GM18507 (cell line): ENCODE measurements at places on chromosomes 5 and 9.

- DNase-seq: no peak
These were observed 289.5 kb upstream of the IL12B start for GRCh38 chr5:159619826-159620225.

DNA sequence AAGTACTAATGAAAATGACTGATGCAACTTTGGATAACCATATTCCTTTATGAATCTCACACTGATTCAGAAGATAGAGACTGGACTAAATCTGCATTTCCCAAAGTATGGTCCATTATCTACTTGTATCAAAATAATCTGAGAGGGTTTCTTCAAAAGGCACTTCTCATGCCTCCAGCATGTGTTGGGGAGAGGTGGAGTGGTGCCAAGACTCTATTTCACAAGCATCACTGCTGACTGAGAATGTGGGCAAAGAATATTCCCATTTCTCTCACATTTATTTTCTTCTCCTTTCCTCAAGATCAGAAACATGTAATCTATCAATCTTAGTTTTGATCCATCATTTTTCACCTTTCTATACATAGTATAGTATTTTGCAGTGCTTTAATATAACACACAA lies 135.4 kb downstream of the GABRB2 start:
- DNase-seq: no peak

DNA sequence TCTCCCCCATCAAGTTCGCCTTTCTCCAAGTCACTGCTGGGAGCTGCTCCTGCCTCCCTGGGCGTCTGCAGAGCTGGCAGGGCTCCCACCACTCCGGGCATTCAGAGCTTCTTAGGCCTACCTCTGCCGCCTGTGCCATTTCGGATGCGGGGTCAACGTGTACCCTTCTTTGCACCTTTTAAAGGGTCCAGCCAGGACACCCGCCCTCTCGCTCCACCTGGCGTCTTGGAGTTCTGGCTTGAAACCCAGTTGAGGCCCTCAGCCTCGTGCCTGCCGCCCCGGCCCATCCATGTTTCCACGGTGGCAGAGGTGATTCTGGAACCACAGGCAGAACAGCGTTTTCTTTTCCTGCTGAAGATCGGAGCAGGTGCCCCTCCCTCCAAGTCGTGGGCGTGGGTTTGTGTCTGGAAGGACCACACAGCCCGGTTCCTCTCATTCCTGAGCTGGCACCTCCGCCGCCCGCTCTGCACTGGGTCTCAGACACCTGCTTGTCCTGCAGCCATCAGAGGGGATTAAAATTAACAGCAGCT lies 32.9 kb downstream of the NDUFS6 start:
- DNase-seq: no peak

DNA sequence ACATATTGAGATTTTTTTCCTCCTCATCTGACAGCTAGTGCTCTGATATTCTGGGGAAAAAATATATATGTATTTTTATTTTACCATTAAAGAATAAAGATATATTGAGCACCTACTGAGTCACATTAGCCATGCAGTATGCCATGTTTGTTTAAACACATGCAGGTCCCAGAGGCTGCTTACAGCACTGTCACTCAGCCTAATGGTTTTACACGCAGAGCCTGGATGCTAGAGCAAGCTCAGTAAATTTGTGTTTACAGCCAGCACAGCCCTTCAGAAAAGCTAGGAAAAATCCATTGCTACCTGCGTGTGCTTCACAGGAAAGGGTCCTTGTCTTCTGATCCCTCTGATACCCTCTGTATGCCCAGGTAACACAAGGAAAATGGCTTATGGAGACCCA lies 146.2 kb downstream of the SEMA6A start:
- no peak for DNase-seq

- DNase-seq: no peak
These were observed 71.9 kb upstream of the RANBP3L start for GRCh38 chr5:36373527-36374086.

DNA sequence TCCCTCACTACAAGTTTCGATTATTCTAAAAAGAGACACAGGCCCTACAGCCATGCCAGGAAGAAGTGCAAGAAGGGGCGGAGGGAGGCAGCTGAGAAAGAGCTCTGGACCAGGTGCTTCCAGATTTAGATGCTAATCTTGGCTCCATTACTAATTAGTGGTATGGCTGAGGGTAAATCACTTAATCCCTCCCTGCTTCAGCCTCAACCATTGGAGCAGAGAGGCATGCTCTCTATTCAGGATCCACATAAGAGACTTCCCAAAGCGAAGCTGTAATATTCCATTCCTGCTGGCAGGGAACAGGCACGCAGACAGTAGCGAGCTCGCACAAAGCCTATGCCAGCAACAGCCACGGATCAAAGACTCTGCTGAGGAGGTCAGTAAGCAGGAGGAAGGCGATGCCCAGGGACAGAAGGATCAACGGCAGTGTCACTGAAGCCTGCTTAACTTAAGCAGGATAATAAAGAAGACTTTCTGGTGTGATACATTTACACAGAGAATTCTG lies 24.2 kb downstream of the LIFR start:
- no peak for DNase-seq

DNA sequence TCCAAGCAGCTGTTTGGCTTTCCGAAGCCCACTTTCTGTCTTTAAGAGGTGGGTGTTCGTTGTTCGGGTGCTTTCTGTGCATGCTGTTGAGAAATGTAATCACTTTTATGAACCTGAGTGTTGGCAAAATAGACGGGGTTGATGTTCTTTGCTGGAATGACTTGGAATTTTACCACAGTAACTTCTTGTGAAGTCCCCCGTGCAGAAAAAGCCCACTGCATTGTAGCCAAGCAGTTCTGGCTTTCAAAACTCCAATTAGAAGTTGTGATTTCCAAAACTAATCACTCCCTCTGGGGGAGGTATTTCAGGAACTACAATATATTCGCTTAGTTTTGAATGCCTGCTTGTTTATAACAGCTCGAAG lies 111.1 kb downstream of the PAM start:
- DNase-seq: no peak

DNA sequence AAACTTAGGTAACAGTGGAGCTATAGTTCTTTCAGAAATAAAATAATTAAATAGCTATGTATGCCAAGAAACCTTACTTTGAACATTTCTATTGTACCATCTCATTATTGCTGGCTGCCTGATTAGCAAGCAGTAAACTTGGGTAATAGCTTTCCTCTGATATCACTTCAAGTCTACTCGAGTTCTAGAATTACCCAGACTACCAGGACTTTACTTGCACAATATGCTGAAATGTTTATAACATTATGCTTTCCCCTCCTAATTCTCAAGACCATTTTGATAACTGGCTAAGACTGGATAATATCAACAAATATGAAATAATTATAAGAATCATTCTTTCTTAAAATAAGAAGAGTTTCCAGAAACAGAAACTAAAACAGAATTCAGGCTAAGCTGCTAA lies 512.6 kb downstream of the RAB3C start:
- no peak for DNase-seq

DNA sequence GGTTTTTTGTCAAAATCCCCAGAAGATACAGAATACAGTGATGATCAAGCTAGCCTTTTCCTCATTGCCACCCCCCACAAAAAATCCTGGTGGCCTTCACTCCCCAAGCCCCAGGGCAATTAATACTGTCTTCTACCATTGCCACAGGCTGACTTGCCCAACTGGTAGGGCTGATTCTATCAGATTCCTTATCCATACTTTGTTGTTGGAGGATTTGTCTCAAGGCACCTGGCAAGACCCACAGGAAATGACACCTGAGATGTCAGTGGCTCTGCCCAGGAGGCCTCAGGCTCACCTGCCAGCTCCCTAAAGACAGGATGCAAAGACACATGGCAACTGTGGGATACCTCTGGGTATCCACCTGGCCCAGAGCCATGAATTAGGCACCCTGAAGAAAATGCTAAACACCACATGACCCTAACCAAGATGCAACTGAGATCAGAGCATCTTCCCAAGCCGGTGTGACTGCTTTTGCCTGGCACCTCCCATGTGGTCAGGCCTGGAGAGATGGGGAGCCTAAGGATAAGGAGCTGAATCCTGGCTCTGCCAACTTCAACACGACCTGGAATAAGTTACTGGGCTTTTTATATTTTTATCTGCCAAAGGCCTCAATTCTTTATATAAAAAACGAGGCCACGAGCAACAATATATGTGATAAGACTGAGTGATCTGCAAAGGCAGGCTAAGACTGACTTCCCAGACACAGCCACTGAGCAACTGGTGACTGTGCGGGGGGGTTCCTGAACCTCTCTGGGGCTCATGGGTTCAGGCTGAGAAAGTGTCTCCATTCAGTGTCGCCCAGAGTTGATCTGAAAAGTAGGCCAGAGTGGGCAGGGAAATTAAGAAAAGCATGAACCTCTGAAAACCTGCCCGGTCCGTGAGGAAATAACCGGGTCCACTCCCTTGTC lies 944 bp downstream of the ATOX1 start:
- DNase-seq: no peak

DNA sequence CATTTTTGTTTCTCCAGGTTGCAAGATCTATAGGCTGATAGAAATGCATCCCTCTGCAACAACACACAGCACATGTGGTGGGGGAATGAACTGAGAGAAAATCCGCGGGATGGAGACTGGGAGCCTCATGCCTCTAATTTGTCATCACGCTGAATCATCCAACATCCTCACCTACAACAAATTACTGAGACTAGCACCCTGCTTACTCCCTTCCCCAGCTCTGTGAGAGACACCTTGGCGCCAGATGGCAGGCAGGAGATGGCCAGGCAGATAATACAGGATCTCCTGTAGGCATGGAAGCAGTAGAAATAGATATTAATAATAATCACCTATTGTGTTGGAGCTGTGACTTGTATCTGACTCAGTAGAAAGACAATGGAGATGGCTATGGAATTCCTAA lies 276.9 kb downstream of the SEMA5A start:
- DNase-seq: no peak

DNA sequence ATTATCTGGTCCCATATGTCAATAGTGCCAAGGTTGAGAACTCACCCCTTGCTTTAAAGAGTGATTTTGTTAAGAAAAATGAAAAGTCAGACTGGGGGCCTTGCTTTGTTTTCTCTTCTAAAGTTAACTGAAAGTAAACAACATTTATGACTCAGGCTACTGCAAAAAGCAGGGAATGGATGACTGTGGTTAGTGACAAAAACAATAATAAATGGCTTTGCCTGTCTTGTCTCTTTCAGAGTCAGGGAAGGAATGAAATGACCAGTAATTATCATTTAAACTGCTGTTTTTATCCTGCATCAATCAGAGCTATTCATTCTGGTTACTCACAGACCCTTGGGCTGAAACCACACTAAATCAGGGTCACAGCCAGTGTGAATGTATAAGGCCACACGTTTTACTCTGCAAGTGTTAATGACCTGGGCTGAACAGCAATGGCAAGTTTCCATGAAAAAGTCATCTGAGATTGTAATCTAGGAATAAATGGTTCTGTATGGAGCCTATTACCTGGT lies 112.2 kb downstream of the ZNF608 start:
- DNase-seq: no peak
